ENCODE measurements at places on chromosomes 1 and 21.

GRCh38 chr1:209154912-209155311, 428.6 kb upstream of the CAMK1G start:
- H3K36me3 ChIP-seq: no peaks in the 10 kb centered on the region
- no peaks in the 10 kb centered on the region for H3K4me1 ChIP-seq
- H3K4me3 ChIP-seq: no peak overlapping the region
- DNase-seq: no peak

- H3K27me3 ChIP-seq: no peaks in the 10 kb centered on the region
- no peaks in the 10 kb centered on the region for H3K4me1 ChIP-seq
- H3K27ac ChIP-seq: no peak overlapping the region
- no peaks in the 10 kb centered on the region for H3K36me3 ChIP-seq
Measured at GRCh38 chr1:246761396-246761795, 37.2 kb downstream of the SCCPDH start.

DNA sequence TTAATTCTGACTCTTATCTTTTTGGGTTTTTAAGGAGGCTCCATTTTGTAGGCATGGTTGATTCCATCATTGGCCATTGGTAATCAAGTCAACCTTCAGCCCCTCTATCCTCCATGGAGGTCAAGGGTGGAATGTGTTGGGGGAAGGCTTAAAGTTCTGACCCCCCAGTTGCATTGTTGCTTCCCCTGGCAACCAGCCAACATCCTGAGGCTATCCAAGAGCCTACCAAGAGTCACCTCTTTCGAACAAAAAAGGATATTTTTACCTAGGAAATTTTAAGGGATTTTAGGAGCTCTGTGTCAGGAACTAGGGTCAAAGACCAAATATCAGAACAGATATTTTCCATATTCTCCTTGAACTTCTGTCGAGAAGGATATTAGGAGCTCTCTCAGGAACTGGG, 251.8 kb downstream of the RYR2 start:
- no peaks in the 10 kb centered on the region for H3K4me1 ChIP-seq
- H3K27me3 ChIP-seq: no peaks in the 10 kb centered on the region
- DNase-seq: no peak
- H3K4me3 ChIP-seq: no peak overlapping the region
- no peaks in the 10 kb centered on the region for H3K36me3 ChIP-seq

- no peak overlapping the region for H3K4me3 ChIP-seq
- no peak overlapping the region for H3K27ac ChIP-seq
- no peak for DNase-seq
- no peaks in the 10 kb centered on the region for H3K4me1 ChIP-seq
- H3K27me3 ChIP-seq: no peaks in the 10 kb centered on the region
- no peaks in the 10 kb centered on the region for H3K36me3 ChIP-seq
Measured at GRCh38 chr1:59236721-59237545, 60.0 kb upstream of the FGGY start.

DNA sequence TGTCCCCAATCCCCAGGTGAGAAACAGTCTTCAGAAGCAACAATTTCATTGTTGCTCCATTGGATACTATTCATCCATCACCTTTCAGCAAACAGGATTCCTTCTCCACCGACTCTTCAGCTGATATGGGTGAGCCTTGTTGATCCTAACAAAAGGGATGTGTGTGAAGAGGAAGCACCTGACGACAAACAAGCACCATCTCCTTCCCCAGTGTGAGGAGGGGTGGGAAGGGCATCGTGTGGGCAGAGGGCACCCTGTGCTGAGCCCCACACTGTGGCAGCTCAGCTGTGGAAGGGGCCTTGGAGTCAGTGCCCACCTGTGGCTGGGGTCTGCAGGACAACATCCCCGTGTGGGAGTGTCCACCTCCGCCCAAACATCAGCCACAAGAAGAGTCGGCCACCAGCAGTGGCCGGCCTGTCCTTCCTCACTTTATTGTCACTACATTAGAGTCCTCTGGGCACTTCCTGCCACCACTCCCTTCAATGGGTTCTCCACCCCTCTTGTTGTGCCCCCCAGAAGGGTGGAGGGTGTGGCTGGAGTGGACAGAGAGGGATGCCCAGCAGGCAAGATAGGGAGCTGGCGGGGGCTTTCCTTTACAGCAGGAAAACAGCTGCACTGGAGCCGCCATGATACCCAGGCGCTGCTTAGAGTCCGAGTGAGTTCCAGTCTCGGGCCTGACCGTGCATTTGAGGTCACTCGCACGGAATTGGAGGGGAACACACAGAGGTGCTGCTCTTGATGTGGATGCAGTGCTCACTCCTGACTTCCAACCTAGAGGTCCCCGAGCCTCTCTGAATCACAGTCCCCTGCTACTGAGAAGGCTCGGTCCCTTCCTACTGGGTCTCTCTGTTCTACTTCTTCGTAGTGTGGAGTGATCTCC, 40.9 kb downstream of the VPS26C start:
- no peaks in the 10 kb centered on the region for H3K27me3 ChIP-seq
- no peak for DNase-seq
- H3K4me3 ChIP-seq: no peak overlapping the region
- H3K27ac ChIP-seq: peak overlapping the region; percentile 64
- no peaks in the 10 kb centered on the region for H3K4me1 ChIP-seq

GRCh38 chr1:91948501-91949355, 473 bp upstream of the BRDT start:
- H3K27me3 ChIP-seq: no peaks in the 10 kb centered on the region
- H3K36me3 ChIP-seq: no peaks in the 10 kb centered on the region
- no peaks in the 10 kb centered on the region for H3K4me1 ChIP-seq
- no peak for DNase-seq
- H3K27ac ChIP-seq: no peak overlapping the region

GRCh38 chr1:94024104-94024792, 96.7 kb downstream of the ABCA4 start:
- H3K4me3 ChIP-seq: no peak overlapping the region
- no peaks in the 10 kb centered on the region for H3K27me3 ChIP-seq
- H3K27ac ChIP-seq: no peak overlapping the region
- peaks cover 14% of the 10 kb centered on the region for H3K4me1 ChIP-seq
- H3K36me3 ChIP-seq: no peaks in the 10 kb centered on the region

- H3K4me3 ChIP-seq: no peak overlapping the region
- no peak overlapping the region for H3K27ac ChIP-seq
- H3K27me3 ChIP-seq: no peaks in the 10 kb centered on the region
- H3K4me1 ChIP-seq: peaks cover 13% of the 10 kb centered on the region
Measured at GRCh38 chr21:45326169-45326851, 38.6 kb upstream of the POFUT2 start.

- no peak for DNase-seq
- no peak overlapping the region for H3K4me3 ChIP-seq
- no peak overlapping the region for H3K27ac ChIP-seq
- no peaks in the 10 kb centered on the region for H3K4me1 ChIP-seq
Measured at GRCh38 chr1:213714645-213715044, 273.1 kb upstream of the PROX1 start.

- no peak overlapping the region for H3K27ac ChIP-seq
- DNase-seq: no peak
- no peaks in the 10 kb centered on the region for H3K27me3 ChIP-seq
- no peaks in the 10 kb centered on the region for H3K4me1 ChIP-seq
Measured at GRCh38 chr1:6300342-6301048, 39.6 kb upstream of the GPR153 start.

Data from left lung (tissue), 14 donors.